Spleen (tissue), 13 donors: ENCODE measurements at places on chromosomes 3 and 15.

- DNase-seq, result no peak
Measured at GRCh38 chr3:15905041-15905440, 107.3 kb upstream of the ANKRD28 start.

DNA sequence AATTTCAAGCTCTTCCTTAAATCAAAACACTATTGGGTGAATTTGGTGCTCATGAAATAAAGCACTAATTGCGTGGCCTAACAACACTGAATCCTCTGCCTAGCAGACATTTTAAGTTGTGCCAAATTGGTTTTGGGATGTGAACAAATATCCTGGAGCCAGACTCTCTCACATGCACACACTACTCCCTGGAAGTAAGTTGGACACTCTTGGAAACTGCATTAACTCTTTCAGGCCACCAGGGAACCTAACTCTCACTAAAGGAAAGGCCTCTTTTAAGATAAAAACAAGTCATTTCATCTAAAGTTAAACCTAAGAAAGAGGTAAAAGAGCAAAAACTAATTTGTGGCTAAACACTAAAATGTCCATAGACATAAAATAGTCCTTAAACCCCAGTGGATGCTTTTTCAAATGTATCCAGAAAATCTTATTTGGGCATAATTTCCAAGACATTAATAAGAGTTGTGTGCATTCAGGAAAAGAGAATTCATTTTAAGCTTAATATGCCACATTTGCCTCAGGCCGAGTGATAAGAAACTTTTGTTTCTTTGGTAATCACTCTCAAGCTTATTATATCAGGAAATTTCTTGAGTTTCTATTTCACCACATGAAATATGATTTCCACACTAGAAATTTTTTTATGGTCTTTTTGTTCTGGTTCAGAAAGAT lies 61.8 kb downstream of the ZBTB20 start:
- no peak for DNase-seq

GRCh38 chr15:69154684-69155083 lies 5.8 kb upstream of the GLCE start:
- DNase-seq, result no peak

GRCh38 chr15:60423537-60423936 lies 25.8 kb upstream of the ANXA2 start:
- no peak for DNase-seq
